CD4-positive, alpha-beta T cell treated with Interleukin-1 beta for 1 hour (primary cell): ENCODE measurements at places on chromosomes 2 and 18.

- no peak for DNase-seq
Measured at GRCh38 chr2:219344751-219345430, 12.3 kb upstream of the RESP18 start.

- DNase-seq: no peak
Measured at GRCh38 chr2:9838391-9838790, 4.9 kb upstream of the TAF1B start.

DNA sequence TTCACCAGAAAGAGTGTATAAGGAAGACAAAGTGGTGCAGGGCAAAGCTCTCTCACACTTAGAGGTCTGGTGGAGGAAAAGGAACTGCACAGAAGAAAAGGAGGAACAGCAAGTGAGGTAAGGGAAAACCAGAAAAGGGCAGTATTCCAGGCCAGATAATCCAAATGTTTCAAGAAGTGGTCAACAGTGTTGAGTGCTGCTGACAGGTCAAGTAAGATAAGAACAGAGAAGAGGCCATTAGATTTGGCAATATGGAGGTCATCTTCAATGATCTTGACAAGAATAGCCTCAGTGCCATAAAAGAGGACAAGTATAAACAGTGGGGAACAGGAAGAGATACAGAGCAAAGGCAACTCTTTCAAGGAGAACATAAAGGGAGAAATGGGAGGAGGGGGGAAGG is 15.0 kb downstream of the ADD2 start:
- DNase-seq: no peak

GRCh38 chr18:76678248-76678647 is 144.1 kb upstream of the ZNF236 start:
- no peak for DNase-seq

DNA sequence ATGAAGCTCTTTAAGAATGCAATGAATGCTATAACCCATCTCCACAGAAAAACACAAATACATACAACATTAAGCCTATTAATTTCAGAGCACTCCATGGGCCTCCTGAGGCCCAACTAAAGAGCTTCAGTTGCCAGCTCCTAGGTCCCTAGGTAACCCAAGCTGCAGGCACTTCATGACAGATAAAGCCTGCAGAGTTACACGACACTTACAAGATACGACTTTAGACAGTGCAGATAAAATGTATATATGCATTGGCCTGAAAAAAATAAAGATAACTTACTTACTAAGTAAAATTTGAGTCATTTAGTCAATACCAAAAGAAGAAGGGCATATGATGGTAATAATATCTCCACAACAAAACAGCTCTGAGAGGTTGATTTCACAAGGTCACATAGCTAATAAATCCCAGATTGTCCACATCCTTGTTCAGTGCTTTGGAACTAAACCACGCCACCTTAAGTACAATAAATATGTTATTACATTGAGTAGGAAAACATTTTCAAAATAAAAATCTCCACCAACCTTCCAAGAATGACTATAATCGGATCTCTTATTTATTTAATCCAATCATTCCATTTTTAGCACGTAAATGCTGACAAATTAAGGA is 3.4 kb downstream of the MAP4K3 start:
- no peak for DNase-seq

- DNase-seq: peak; percentile 40
Measured at GRCh38 chr18:3411854-3412268, 38.1 kb upstream of the TGIF1 start.

DNA sequence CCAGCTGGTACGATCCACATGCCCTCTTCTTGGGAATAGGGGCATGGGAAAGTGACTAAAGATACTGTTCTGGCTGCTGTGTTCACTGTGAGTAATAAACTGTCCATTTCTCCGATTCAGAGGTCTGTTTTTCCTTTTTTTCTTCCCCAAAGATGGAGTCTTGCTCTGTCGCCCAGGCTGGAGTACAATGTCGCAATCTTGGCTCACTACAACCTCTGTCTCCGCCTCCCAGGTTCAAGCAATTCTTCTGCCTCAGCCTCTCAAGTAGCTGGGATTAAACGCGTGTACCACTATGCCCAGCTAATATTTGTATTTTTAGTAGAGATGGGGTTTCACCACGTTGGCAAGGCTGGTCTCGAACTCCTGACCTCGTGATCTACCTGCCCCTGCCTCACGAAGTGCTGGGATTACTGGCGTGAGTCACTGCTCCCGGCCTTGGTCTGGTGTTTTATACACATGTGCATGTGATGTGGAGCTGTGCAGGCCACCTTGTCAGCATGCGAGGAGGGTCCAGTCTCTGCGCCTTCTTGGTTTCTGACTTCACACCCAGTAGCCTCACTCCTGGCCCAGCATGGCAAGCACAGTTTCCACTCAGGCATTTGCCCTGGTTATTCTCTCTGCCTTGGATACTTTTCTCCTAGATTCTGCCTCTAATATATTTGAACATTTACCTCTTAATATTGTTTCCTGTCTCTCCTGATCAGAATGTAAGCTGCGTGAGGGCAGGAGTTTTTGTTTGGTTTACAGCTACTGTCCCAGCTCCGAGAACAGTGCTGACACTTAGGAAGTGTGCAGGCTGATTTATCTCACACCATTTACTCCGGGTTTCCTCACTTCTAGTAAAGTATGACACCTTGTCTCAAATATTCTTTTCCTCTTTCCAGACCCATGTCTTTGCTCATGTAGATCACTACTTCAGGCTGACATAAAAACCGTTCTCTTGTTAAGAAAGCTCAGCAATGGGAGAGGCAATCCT is 19.7 kb downstream of the PTPN18 start:
- DNase-seq: no peak

- no peak for DNase-seq
Measured at GRCh38 chr18:3494569-3494968, 44.6 kb downstream of the TGIF1 start.

DNA sequence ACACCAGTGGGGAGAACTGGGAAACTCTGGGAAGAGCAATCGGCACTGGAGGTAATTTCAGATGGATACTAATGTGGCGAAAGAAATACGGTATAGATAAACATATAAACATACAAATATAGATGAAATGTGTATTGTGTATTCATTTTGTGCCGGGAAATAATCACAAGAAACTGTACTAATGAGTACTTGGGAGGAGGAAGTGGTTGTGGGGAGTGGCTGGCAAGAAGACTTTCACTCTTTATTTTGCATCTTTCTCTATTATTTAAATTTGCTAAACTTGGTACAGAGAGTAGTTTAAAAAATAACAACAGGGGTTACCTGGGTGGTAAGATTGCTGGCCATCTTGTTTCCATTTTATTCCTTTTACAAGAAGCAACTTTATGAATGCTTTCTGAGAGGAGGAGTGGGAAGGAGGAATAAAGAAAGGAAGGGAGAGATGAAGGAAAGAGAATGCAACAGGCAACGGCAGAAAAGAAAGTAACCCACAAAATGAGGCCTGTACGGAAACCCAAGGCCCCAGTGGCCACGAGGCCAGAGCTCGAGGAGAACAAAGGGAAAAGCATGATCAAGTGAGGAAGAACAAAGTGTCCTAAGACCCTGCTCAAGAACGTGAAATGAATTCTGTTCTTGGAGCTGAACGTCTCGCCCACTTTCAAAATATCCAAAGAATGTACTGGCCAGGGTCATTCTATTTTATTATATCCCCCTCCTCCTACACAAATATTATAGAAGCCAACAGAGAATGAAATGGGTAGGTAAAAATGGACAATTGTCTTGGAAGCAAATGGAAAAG is 45.2 kb downstream of the FAM178B start:
- peak; percentile 22 for DNase-seq

DNA sequence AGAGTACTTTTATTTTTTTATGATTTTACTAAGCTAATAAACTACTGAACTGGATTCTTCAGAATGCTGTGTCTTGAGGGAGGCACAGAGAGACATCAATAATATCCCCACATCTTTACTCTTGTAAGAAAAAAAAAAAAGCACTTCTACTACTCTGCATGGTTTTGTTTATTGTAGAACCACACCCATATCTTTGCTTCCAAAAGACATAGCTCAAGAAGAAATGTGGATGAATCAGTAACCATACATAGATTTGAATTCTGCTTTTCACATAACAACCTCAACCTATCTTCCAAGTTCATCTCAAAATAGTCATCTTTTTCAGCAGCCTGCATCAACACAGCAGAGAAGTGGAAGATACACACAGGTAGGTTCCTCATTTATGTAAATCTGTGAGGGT is 12.2 kb upstream of the COL5A2 start:
- no peak for DNase-seq

- peak; percentile 34 for DNase-seq
Measured at GRCh38 chr2:45836740-45837139, 185.3 kb downstream of the PRKCE start.

DNA sequence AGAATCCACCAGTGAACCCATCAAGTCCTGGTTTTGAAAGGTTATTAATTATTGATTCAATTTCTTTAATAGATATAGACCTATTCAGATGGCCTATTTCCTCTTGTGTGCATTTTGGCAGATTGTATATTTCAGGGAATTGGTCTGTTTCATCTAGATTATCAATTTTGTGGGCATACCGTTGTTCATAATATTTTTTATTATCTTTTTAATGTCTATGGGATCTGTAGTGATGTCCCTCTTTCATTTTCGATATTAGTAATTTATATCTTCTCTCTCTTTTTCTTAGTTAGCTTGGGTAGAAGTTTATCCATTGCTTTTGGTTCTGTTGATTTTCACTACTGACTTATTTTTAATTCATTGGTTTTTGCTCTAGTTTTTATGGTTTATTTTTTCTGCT is 39.9 kb upstream of the TANC1 start:
- DNase-seq: no peak

DNA sequence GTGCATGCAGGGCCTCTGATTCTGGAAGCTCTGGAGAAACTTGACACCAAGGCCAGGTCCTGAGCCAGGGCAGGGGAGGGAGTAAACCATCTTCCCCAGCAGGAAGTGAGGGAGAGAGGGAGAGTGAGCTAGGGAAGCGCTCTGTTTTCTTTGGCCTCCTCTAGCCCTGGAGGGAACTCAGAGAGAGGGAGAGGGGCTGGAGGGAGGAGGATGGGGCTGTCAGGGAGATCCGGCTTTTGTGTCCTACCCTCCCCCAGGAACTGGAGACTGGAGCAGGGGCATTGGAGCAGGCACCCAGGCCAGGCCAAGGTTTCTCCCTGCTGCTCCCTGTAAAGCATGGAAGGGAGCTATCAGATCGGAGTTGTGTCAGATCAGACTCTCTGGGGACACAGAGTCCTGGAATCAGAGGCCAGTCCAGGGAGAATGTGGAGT is 22.7 kb upstream of the PKDCC start:
- DNase-seq: no peak

GRCh38 chr2:148257276-148257675 is 236.4 kb downstream of the MBD5 start:
- DNase-seq: no peak
